CD8-positive, alpha-beta memory T cell (primary cell): ENCODE measurements at places on chromosomes 1 and 21. TPM values are rescaled to one million over a fixed set of nuclear protein-coding genes. Genes with fewer than 3 reads are reported as not detected.

- no peak for DNase-seq
- no peak overlapping the region for H3K27ac ChIP-seq
- no peaks in the 10 kb centered on the region for H3K36me3 ChIP-seq
- no peak overlapping the region for H3K4me3 ChIP-seq
- H3K27me3 ChIP-seq: peaks cover 2% of the 10 kb centered on the region
Measured at GRCh38 chr1:37392051-37392450, 82.3 kb upstream of the ZC3H12A start.

DNA sequence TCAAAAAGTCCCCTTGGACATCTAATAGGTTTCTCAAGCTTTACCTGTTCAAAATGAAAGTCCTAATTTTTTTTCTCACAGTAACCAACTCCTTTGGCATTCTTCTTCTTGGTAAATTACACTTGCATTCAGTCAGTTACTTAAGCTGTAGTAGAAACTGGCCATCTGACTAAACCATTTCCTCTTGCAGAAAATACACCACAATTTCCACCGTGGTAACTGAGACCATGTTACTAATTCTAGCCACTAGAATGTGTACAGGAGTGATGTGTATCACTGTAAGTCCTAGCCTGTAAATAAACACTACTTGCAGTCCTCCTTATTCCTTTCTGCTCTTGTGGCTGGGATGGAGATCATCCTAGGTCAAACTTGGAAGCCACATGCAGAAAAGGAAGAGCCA is 965.4 kb upstream of the TMPRSS15 start:
- no peak overlapping the region for H3K27ac ChIP-seq
- no peaks in the 10 kb centered on the region for H3K36me3 ChIP-seq
- no peak for DNase-seq
- no peaks in the 10 kb centered on the region for H3K27me3 ChIP-seq
- no peaks in the 10 kb centered on the region for H3K4me1 ChIP-seq

DNA sequence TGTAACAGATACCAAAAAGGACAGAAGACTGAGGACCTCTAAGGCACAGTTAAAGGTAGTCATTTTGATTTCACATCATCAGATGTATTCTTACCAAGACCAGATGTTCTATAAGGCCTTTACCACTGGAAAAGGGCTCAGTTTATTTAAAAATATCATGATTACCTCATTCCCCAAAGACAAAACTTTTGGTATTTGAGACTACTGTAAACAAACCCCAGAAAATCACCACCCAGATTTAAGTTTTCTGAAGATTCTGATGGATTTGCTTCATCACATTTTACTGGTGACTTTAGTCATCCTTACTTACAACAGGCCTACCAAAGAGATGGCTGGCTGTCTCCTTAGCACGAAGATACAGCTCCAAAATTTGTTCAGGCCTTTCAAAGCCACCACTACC is 8.3 kb downstream of the ENAH start:
- no peaks in the 10 kb centered on the region for H3K36me3 ChIP-seq
- H3K27me3 ChIP-seq: peaks cover 10% of the 10 kb centered on the region
- H3K4me3 ChIP-seq: no peak overlapping the region

- H3K4me1 ChIP-seq: no peaks in the 10 kb centered on the region
- no peak overlapping the region for H3K27ac ChIP-seq
- DNase-seq: no peak
- no peak overlapping the region for H3K4me3 ChIP-seq
Measured at GRCh38 chr1:6885426-6885825, 100.2 kb downstream of the CAMTA1 start.

DNA sequence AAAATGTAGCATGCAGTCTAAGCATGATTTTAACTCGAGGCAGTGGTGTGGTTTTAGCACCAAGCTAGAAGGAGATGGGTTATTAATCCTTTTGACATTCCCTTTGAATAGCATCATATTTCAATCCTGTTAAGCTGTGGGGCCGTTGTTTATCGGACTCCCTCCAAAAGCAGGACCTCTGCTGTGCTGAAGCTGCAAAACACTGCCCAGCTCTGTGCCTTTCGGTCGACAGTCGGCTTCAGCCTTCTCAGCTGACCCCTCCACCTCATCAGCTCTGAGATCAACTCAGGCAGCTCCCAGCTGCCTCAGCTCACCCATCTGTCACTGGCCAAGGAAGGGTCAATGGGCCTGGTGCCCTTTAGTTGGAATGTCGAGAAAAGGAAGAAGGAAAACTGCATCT is 95.5 kb downstream of the KAZN start:
- no peaks in the 10 kb centered on the region for H3K4me1 ChIP-seq
- no peak overlapping the region for H3K27ac ChIP-seq
- H3K36me3 ChIP-seq: no peaks in the 10 kb centered on the region
- DNase-seq: no peak
- no peaks in the 10 kb centered on the region for H3K27me3 ChIP-seq

- no peaks in the 10 kb centered on the region for H3K27me3 ChIP-seq
- H3K36me3 ChIP-seq: no peaks in the 10 kb centered on the region
- DNase-seq: no peak
- no peaks in the 10 kb centered on the region for H3K4me1 ChIP-seq
- H3K27ac ChIP-seq: peak overlapping the region; percentile 57
Measured at GRCh38 chr1:61141288-61142042, 59.1 kb downstream of the NFIA start.

CTSE gene
- not detected for total RNA-seq

MYBPH gene
- not detected for total RNA-seq

SELP gene
- total RNA-seq: 0.75 TPM

LRRC38 gene
- total RNA-seq: not detected
